ENCODE measurements at places on chromosomes 4 and X.

GRCh38 chr4:114870987-114871386, 242.4 kb downstream of the NDST4 start:
- DNase-seq: no peak

DNA sequence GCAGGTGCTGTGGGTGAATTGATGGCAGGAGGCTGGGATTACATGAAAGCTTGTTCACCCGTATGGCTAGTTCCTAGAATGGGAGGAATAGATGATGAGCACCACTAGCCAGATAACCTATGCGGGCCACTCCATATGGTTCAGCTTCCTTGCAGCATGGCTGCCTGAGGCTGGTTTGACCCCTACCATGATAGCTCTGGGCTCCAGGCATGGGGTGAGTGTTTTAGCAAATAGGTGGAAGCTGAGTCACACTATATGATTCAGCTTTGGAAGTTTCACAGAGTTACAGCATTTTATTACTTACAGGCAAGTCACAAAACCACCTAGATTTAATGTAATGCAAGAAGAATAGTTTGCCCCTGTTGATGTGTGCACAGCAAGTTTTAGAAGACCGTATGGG, 603.2 kb downstream of the STIM2 start:
- no peak for DNase-seq

DNA sequence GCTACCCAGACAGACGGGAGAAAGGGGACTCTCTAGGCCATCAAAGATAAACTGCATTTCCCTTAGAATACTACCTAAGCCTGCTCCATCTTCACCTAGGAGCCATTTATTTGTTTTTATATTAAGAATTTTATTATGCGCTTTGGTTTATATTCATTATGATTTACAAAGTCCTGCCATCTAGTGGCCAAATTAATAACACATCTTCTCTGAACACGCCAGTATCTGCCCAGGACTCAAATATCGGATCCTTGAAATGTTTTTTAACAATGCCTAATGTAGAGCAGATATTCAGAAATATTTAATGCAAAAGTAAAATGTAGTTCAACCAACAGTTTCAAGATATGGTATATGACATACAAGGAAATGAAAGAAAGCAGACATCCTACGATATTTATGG, 20.8 kb upstream of the PRPS2 start:
- DNase-seq: no peak

DNA sequence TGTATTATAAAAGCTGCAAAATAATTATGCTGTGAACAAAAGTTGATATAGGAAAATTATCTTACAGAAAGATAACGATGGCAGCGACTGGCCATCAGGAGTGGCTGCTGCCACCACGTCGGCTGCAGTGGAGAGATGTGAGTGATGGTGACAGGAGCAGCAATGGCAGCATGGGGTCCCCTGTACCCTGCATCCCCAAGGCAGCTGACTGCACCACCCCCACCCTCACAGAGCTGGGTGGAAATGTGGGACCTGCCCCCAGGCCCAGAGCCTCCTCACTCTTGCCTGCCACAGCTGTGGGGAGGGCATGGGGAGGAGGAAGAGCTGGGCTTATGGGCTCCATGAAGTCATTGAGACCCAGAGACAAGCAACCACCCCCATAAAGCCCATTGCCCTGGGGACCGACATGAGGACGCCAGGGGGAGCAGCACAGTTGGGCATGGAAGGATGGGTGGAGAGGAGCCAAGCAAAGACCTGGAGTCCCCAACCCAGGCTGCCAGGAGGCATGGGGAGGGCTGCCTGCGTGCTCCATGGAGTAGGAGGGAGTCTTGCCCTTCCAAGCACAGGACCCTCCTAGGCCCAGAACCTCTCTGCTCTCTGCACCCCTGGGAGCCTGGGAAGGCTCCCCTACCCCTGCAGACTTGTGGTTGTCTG, 1090.5 kb downstream of the PCDH18 start:
- no peak for DNase-seq

DNA sequence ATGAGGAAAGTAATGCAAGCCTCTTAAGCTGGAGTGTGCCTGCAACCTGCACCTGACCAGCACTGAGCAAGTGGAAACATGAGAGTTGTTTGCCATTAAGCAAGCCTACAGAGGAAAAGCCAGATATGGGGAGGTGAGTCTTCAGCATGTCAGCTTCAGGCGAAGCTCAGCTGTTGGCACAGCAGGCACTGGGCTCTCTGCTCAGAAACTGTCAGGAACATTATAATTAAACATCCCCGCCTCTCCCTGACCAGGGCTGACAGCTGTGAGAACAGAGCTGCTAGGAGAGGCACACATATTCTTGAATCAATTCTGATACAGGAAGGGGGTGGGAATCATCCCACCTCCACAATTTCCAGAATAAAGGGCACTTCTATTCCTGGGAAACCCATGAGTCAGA, 19.0 kb upstream of the DCX start:
- DNase-seq: no peak

DNA sequence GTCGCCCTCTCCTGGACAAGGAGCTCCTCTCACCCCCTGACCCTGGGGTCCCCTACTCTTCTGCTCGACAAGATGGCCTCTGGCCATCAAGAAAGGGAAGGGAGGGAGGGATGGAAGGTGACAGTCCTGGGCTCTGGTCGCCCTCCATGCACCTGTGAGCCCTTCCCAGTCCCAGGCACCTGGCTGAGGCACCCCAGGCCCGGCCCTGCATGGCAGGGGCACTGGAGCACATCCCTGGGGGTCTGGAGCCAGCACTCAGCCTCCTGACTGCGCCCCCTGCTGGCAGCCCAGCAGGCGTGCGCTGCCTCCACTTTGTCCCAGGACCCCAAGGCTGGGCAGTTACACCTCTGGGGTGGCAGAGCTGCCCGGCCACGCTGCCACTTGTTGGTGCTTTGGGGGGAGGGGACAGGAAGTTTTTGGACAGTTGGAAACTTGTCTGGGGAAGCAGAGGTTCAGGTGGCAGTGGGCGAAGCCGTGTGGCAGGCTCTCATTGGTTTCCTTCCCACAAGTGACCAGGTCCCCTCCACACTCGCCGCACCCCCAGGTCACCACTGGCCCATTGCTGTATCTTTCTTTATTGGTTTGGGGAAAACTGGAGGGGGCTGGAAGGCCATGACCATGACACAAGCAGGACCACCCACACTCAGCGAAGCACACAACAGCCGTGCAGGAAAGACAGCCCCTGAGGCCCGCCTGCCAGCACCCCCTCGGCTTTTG, 4.3 kb downstream of the PNCK start:
- DNase-seq: no peak

GRCh38 chr4:169620880-169621248, 486 bp downstream of the CLCN3 start:
- no peak for DNase-seq

- DNase-seq: no peak
Measured at GRCh38 chr4:54558889-54559677, 98.7 kb upstream of the KIT start.

GRCh38 chrX:9885150-9885549, 82.0 kb upstream of the CLDN34 start:
- no peak for DNase-seq

GRCh38 chr4:156169011-156169410, 215.3 kb upstream of the CTSO start:
- no peak for DNase-seq

GRCh38 chr4:22389240-22389870, 126.5 kb downstream of the ADGRA3 start:
- peak; percentile 0 for DNase-seq
